Left renal cortex interstitium (tissue), 4 donors: ENCODE measurements at places on chromosomes 1 and 21.

DNA sequence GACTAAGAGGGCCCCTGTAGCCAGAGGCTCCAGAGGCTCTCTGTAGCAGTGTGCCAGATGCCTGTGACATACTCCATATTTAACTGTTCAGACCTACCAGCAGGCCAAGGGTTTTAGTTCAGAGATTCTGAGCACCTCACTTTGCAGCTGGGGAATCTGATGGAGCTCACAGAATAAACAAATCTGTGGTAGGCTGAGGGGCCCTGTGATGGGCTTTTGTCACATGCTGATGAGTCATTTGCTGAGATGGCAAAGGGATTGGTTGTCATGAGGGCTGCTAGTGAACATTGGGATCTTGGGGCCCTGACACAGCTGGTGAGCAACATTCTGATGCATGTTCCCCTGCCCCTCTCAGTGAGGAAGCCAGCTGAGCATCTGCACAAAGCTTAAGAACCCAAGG, 482.2 kb downstream of the CAMTA1 start:
- no peak for DNase-seq

DNA sequence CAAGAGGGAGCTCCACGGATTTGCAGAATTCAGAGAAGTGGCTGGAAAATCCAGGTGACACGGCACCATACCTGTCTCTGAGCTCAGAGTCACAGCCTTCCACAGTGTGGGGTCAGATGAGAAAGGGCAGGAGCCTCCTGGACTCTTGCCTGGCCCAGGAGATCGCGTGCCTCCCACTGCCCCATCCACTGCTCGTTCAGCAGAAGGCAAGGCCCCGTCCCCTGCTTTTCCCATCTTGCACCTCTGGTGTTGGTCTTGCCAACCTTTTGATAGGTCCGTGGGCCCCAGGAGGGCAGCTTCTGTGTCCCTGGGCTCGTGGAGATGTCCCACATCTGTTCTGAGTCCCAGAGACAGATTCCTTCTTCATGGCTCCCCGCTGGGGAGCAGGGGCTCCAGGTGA, 83.7 kb upstream of the VAMP3 start:
- DNase-seq: no peak

DNA sequence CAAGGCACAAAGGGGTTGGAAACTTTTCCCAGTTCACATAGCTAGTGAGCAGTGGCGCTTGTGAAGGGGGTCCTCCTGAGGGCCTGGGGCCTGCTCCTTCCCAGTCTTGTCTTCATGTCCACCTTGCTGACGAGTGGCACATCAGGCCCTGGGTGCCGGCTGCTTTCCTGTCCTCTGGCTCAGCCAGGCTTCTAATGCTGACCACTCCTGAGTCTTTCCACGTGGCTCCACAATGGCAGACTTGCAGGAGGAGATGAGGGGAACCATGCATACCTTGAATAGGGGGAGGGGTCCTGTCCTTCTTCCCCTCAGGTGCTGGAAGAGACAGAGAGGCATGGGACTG, 38.7 kb downstream of the MAPKAPK2 start:
- DNase-seq: no peak

DNA sequence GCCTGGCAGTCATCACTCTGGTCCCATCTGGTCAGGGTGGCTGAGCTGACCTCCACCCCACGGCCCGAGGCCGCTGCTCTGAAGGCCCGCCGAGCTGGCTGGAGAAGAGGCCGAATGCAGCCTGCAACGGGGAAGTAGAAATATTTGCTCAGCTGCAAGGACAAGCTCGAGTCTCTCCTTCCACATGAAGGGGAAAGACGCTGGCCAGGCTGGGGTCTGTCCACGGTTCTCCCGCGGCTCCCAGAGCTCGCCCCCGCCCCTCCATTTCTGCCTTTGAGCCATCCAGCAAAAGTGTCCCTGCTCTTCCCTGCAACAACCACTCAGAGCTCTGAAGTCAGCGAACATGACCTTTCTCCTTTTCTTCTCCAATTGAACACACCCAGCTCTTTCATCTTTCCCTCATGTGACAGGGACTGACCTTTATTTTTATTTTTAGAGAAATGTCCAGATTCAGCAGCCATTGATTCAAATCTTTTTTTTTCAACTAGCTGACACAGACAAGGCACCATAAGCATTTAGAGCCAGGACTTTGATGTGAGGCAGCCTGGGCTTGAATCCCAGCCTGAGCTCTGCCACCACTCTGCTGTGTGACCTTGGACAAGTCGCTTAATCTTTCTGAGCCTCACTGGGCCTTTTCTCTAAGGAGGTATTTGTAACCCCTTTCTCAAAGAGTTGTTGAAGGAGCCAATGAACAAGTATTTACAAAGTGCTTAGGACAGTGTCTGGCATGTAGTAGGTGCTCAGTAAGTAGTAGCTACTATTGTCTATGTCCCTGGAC, 149.3 kb upstream of the WNT4 start:
- no peak for DNase-seq

GRCh38 chr1:10947691-10948462, 64.6 kb upstream of the TARDBP start:
- no peak for DNase-seq

DNA sequence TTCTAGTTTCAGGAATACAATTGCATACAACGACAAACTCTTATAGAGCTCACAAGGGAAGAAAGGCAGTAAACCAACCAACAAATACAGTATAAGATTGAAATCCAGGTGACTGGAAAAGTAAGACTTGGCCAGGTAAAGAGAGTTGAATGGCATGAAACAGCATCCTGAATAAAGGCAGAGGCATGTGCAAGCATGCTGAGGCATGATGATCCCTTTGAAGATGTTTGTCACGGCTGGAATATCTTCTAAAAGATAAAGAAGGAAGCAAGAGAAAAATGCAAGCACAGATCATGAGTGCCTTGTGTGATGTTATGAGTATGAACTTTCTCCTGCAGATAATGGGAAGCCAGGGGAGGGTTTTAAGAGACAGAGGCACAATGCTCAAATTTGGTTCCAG, 83.3 kb upstream of the SPATA6 start:
- no peak for DNase-seq

DNA sequence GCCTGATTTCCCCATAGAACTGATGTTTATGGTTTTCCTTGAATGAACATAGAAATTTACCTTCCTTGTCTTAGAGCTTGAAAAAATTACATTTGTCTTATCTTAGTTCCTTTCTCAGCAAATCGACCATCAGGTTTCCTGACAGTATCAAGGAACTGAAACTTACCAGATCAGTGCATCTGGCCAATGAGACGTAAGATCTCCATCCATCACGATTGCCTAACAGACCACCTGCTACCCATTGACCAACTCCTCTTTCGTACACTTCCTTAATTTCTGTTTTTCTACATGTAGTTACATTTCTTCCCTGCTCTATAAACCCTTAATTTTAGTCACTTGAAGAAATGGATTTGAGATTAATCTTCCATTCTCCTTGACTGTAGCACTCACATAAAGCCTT, 57.4 kb upstream of the TMPRSS15 start:
- DNase-seq: no peak

DNA sequence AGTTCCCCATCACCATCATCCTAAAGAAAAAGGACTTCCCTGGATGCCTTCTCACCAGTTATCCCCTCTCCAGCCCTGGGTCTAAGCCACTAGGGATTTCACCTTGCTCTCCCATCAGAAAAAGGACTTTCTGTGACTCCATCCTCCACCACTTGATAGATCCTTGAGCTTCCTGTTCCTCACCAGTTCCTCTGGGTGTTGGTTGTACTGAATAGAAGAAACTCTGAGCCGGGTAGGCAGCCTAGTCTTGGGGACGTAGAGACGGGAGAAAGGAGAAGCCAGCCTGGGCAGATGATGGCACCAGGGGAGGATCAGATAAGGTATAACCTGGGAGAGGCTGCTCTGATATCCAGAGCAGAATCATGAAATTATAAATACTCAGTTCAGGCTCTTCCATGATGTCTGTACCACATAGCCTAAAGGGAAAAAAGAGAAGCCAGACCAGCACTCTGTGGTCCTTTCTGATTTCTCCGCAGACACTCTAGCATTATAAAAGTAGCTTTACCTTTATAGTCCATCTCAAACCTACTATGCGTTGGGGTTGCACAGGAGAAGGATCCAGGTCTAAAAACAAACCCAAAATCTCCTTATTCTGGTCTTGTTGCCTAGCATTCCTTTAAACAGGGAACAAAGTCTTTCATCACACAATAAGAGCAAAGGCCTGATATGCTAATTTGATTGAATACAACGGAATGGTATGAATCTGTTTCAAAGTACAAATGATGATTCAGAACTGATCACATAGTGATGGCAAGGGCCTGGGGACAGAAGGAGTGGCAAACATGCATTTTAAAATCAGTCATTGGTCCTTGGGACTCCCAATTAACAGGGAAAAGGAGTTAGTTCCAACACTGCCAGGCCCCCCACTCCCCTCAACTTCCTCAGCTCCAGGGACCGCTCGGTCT, 1.2 kb upstream of the CD34 start:
- DNase-seq: no peak
